AG09309 (cell line): ENCODE measurements at places on chromosomes 3 and 15.

DNA sequence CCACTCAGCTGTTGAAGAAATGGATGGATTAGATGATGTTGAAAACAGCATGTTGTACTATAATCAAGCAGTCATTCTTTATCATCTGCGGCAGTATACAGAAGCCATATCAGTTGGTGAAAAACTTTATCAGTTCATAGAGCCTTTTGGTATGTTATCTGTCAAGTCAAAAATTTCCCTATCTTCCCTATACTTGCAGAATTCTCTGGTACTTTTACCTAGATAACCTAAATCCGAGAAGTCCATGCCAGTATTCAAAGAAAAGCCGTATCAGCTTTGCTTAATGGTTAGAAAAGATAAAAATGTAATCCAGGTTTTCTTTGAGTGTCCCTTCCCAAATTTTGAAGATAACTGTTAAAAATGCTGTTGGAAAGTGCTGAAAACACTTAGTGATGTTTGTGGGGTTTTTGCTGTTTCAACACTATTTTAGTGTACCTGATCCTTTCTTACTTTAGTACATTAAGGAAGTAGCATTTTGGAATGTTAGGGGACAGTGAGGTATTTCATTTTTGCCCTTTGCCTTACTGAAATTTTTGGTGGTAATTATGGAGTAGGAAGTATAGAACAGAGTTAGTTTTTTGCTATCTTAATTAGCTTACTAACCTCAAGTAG, 23.8 kb downstream of the CNOT10 start:
- DNase-seq, result no peak

DNA sequence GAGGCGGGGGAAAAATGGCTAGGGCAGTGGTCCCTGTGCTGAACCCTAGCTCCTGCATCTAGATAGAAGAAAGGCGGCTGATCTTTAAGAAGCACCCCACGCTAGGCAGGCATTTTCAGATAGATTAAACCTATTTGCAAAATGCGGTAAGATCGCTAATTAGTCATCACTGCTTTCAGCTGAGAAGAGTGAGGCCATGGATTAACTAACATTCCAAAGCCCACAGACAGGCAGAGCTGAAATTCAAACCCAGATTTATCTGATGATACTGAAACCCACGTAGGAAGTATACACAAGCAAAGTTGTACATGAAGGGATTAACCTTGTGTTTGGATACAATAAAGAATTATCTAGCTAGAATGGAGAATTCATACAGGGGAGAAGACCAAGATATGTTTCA, 4.8 kb downstream of the ADPGK start:
- no peak for DNase-seq

DNA sequence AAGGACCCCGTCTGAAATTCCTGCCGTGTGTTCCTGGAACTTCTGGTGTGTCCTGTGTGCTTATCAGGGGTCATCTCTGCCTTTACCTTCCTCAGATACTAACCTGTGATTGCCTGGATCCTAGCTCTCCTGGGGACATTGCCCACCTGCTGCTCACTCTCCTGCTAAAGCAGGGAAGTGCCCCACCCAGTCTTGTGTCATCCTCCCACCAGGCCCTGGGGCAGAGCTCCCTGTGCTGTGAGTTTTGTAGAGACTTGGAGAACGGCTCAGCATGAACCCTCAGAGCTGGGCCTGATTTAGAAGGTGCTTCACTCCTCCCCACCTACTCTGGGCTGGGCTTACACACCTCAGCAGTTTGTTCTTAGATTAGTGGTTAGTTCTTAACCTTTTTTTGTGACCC, 3.8 kb upstream of the TMEM44 start:
- DNase-seq, result no peak

GRCh38 chr3:193850084-193850619, 257.1 kb downstream of the OPA1 start:
- no peak for DNase-seq

- DNase-seq, result no peak
These were observed 90.1 kb upstream of the CADPS start for GRCh38 chr3:62965311-62965710.

DNA sequence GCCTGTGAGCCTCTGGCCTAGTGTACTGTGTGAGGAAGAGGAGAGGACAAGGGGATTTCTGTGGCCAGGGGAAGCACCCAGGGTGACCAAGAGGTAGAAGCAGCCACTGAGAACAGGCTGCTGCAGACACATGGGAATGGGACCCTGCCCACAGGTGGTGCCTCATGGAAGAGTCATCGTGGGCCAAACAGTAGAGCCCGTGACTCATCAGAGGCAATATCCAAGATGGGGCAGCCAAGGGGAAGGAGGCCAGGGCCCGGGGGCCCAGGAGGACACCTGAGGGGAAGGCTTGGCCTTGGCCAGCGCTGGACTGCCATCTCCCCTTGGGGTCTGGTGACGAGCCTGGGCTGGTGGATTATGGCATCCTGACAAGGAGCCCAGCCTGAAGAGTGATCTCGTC, 275.0 kb upstream of the LYSMD4 start:
- DNase-seq, result no peak

DNA sequence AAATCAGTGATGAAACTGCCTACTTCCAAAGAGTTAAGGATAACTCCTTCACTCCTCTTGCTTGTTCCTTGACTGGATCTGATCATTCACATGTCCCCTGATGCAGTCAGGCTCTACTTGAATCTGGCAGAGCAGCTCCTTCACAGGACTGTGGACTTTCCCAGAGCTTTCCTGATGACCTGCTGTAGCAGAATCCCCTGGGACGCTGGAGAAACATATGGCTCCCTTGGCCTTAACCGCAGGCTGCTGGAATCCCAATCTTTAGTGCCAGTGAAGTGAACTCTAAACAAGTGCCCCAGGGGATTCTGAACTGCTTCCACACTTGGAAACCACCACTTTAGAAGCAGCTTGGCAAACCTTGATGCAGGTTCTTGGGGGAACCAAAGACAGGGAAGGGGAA, 217.8 kb downstream of the CHST2 start:
- no peak for DNase-seq

DNA sequence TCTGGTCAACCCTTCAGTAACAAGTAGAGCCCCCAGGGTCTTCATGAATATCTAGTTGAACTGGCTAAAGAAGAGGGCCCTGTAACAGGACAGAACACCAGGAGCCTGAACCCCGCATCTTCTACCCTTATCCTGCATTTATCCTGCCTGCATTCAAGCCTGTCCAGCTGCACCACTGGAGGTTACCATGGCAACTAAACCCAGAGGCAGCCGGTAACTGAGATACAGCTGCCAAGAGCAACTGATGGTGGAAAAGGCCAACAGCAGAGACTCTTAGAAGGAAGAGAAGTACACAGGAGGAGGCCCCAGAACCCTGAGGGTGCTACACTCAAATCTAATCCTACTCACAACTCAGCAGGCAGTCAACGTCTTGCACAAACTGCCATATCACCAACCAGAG, 3.7 kb upstream of the PRKAR2A start:
- DNase-seq, result no peak

- DNase-seq, result no peak
These were observed 5.2 kb downstream of the SETD5 start for GRCh38 chr3:9402410-9403228.

DNA sequence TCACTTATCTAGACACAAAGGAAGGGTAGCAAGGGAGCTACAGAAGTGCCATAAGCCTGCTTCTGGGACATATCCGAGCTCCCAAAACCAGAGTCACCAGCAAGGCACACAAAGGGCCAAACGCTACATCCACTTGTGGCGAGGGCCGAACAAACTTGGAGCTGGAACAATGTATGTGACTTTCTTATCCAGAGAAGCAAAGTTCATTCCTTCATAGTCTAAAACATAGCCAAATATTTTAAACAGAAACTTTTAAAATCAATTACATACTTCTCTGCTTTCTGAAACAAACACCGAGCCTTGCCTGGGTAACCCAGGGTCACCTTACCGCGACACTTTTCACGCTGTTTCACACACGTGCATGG, 15.9 kb downstream of the ZXDC start:
- no peak for DNase-seq

GRCh38 chr3:108780235-108780634, 23.0 kb upstream of the RETNLB start:
- DNase-seq, result no peak

DNA sequence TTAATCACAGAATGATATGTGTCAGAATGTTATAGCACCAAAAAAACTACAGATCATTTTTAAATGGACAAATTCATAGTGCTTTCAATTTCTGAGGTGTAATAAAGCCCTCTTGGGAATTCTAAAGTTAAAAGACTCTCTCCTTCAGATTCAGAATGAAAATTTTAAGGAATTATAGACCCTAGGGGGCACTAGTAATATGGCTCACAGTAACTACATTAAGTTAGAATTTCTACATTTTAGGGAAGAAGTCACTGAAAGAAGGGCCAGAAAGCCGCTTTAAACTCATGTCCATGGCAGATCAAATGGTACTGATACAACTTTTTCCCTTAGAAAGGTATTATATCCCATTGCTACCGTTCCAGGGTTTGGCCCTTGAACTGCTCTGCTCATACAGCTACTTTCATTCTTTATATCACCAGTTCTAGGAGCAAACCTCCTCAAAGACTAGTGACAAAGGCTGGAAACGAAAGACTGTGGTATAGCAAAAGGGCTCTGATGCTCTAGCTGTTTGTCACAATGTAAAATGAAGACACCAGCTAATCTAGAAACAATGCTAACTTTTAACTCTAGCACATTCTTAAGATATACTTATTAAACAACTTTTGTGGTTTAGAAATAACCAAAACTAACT, 18.1 kb downstream of the DAZL start:
- DNase-seq, result no peak

DNA sequence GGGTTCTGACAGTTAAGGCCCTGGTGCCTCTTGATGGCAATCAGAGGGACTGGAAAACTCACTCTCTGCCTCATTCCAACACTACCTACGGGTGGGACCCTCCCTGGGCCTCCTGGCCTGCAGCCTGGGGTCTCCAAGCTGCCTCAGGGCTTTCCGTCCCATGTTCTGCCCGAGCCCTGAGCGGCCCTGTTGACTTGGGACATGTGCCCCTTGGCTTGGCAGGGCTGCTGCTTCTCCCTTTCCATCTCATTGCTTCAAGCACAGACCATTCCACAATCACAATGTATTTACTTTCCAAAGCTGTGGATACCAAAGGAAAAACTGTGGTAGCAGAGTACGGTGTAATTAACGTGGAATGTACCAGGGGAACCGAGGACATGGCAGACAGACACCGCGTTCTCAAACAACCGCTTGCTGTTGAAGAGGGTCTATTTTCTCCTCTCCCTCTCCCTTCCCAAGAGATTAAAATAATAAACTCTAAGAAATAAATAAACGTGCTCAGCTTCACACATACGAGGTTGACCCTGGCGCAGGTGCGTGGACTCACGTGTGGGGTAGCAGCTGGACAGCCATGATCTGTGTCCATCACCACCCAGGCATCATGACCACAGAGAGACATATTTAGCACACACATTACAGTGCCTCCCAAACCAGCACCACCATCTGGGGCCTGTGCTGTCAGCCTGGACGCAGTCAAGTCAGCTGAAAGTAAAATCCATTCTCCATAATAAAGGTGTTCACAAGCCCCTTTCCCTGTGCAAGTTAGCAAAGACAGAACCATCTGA, 172.0 kb downstream of the XXYLT1 start:
- no peak for DNase-seq

DNA sequence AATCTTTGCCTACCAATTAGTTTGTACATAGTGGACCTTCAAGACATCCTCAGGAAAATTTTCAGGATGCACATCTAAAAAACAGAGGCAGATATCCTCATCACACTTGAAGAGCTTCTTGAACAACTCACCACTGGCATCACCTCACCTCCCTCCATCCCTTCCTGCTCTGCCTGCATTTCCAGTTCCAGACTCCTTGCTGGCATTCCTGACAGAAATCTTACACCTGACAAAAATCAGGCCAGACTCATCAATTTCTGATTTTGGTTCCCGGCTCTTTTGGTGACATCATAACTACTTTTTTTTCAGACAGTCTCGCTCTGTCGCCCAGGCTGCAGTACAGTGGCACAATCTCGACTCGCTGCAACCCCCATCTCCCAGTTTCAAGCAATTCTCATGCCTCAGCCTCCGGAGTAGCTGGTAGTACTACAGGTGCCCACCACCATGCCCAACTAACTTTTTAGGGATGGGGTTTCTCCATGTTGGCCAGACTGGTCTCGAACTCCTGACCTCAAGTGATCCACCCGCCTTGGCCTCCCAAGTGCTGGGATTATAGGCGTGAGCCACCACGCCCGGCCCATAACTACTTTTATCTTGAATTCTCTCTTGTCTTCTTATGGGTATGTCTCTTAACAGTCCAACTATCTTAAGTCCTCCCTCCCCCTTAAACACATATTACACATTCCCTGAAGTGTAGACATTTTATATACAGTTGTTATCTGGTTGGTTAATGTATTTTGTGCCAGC, 216.6 kb upstream of the IL12A start:
- no peak for DNase-seq

DNA sequence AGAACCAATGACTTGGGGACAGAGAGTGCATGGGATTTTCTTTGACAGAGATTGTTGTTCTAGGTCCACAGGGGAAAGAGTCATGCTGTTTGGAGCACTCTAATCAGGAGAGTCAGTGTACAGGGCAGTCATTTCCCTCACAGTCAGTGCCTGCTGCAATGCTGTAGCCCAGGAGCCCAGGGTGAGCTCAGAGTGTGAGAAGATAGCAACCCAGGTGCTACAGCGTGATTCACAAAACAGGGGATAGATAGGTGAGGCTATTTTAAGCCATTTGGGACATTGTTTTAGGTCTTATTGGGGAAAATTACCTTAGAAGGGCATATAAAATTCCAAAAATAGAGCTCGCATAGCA, 37.3 kb downstream of the LNP1 start:
- no peak for DNase-seq

DNA sequence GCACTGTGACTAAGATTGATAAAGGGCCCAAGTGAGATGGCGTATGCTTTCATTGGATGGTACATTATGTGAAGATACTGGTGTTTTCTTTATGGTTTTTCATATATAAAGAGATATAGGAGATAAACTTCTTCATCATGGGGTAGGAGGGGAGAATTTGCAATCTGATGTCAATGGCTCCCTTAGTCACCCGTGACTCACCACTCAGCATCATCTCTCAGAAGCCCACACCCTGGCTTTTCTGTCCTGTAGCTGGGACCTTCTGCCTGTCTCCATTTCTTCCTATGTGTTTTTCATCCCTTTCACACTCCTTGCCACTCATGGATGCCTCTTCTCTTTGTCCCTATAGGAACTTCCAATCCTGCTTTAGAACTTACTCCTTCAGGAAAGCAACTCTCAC, 114.3 kb upstream of the SEMA6D start:
- DNase-seq, result no peak

DNA sequence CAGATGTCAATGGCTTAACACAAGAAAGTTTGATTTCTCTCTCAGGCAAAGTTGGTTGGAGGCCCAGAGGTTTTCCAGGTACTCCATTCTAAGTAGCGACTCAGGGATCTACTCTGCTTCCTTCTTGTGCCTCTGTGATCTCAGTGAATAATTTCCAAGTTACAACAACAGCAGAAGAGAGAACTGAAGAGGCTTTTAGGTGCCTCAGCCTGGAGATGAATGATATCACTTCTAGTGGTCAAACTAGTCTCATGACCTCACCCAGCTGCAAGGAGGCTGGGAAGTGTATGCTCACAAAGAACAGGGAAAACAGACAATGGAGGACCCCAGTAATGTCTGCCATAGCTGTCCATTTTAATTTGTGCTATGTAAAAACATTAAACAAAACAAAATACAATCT, 4.6 kb upstream of the PRICKLE2 start:
- no peak for DNase-seq

- DNase-seq, result no peak
These were observed 22.6 kb downstream of the SLC51A start for GRCh38 chr3:196238612-196239560.
